T-helper 17 cell (primary cell): ENCODE measurements at places on chromosomes 5 and 9. TPM values are rescaled to one million over a fixed set of nuclear protein-coding genes. Genes with fewer than 3 reads are reported as not detected.
A peak's percentile ranks its signal among the peaks of the same experiment; 100 is the strongest.

DNA sequence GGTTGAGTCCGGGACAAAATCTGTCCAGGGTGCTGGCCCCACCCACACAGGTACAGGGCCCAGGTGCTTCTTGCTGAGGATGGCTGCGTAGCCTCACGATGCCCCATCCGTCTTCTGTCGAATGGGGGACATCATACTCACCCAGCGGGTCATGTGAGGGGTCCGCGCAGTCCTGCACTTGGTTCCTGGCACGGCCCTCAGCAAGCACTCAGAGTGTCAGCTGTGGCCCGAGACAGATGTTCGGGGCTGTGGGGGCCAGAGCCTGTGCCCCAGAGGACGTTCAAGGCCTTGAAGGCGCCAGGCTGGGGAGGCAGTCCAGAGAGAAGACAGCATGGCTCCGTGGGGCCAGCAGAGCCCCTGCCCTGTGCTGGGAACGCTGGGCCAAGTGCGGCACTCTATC, 27.8 kb downstream of the NR5A1 start:
- DNase-seq = no peak

DNA sequence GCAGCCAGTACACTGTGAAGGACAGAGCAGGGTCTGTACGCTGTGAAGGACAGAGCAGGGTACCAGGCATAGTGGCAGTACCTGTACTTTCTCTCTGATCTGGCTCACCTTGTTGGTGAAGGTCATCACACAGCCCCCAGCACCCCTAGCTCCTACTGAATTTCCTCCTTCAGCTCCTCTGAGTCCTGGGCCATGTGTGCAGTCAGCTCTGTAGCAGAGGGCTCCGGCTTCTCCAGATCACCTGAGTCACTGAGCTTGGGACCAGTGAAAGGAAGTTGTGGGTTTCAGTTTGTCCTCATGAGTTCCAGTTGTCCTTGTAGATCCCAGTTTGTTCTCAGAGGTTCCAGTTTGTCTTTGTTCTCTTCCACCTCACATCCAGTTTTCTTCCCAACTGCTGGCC, 5.5 kb downstream of the NUDT2 start:
- DNase-seq = no peak

DNA sequence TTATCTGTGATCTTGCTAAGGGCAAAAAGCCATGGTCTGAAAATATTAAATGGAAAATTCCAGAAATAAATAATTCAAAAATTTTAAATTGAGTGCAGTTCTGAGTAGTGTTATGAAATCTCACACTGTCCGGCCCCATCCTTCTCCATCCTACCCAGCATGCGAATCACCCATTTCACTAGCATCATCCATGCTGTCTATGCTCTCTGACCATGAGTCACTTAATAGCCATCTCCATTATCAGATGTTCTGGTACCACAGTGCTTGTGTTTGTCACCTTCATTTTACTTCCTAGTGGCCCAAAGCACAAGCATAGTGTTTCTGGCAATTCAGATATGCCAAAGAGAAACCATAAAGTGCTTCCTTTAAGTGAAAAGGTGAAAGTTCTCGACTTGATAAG, 63.3 kb upstream of the SMC5 start:
- no peak for DNase-seq

SRP19 gene
- total RNA-seq = 43.0 TPM

GRCh38 chr5:133409210-133409674, 203.1 kb downstream of the FSTL4 start:
- no peak for DNase-seq

DNA sequence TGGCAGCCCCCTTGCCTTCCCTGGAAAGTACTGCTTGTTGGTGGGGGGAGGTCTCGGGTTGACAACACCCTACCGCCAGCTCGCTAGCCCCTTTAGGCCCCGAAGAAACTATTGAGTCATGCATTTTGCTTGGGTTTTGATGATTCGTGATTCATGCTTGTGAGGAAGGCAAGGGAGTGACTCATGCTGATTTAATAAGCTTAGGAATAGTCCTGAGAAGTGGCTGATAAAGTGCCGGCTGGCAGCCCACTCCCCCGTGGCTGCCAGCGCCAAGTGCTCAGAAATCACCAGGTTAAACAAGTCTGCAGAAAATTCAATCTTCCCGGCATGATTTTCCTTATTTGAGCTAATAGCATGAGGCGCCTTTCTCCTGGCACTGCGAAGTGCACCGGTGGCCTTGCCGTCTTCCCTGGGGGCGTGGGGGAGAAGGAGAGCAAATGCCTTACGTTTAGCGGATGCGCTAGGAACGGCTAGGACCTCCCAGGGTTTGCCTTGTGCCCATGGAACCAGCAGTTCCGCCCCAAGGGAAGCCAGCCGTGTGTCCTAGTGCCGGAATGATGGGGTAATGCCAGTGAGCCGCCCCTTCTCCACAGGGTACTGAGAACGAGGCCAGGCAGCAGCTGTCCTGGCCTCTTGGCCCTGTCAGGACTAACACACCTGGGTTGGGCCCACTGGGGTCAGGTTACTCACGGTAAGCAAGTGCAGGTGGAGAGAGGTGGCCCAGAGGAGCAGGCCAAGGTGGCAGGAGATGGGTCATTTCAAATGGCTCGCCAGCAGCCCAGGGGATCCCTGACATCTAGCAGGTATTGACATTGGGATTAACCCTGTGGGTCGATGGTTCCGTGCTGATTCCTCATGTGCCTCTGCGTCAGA, 151.9 kb downstream of the MACROH2A1 start:
- no peak for DNase-seq

DNA sequence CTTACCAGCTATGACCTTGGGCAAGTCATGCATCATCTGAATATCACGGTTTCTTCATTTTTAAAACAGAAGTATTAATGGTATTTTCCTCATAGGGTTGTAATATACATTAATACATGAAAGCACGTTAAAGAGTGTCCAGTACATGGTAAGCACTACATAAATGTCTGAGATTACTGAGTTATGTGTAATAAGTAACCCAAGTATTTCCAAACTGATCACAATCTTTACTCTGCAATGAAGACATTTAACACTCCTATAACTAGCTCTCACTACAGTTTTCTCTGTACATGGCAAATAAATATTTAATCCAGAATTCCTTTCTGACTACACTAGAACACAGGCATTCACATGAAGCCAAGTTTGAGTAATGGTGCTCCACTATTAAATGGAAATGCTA, 4.0 kb downstream of the GLDC start:
- DNase-seq = no peak

CERCAM gene
- 0.25 TPM for total RNA-seq

PITX1 gene
- total RNA-seq = not detected

LOX gene
- total RNA-seq = not detected

DNA sequence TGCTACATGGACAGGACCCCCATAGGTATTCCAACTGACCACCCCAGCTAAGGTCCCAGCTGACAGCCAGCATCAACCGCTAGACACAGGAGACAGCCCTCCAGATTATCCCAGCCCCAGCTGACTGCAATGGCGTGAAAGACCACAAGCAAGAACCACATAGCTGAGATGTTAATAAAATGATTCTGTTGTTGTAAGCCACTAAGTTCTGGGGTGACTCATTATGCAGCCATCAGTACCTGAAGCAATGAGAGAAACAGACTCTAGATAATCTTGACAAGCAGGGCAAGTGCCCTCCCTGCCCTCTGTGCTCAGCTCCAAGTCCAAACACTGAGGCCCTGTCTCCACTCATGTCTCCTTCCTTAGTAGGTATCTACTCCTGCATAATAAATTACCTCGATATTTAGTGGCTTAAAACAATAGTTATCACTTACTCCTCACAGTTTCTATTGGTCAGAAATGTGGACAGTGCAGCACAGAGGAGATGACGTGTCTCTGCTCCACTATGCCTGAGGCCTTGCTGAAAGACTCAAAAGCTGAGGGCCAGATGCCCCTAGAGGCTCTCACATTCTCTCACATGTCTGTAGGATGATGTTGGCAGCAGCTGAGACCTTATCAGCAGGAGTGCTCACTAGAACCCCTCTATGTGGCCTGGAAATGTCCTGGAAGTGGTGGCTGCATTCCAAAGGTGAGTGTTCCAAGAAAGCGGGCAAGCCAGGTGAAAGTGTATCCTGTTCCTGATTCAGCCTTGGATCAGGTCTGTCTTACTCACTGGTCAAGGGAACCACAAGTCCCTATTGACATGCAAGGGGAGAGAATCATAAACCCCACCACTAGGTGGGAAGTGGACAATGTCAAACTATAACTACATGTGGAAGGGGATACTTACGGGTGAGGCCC, 2.5 kb downstream of the MGAT1 start:
- no peak for DNase-seq

- no peak for DNase-seq
Measured at GRCh38 chr5:39867923-39868322, 443.1 kb upstream of the DAB2 start.

GRCh38 chr5:92912283-92912682, 668.7 kb downstream of the NR2F1-AS1 start:
- DNase-seq = no peak

DNA sequence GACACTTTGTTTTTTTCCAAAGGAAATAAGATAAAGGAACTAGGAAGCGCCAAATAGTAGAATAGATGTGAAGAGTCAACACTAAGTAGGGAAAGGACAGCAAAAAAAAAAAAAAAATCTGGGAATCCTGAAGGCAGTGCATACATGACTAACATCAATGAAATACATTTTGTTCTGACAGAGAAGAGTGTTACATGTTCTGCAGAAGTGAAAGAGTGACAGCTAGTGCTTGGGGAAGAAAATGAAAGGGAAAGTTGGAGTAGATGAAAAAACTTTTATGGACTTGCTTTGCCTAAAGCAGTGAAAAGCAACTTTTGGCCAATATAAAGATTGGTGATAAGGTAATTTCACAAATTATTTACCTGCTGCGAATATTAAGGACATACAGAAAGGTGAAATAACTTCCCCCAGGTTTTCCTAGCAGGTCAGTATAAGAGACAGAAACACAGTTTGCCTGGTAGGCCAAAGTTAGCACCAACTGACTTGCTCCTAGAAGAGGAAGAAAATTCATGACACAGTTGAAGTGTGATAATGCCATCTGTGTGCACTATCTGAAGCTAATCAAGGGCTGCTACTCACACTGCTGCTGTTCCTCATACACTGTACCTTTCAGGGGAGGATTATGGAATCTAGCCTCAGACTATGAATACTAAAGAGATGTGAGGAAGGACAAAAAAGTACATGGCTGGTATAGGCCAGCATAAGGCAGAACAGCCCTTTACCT, 38.6 kb downstream of the RANBP6 start:
- no peak for DNase-seq

DNA sequence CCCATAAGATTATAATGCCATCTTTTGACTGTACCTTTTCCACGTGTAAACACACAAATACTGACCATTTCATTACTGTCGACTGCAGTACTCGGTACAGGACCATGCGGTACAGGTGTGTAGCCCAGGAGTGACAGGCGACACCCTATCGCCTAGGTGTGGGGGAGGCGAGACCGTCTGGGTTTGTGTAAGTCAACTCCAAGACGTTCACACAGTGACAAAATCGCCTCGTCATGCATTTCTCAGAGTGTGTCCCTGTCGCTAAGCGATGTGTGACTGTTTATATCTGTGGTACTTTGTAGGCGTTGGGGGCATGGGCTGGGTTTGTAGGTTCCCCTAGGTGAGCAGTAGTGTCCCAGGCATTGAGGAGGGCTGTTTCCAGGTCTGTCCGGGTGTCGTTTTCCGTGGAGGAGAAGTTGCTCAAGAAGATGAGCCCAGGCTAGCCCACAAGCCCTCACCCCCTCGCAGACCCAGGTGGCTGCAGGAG, 20.3 kb downstream of the NEK6 start:
- DNase-seq = no peak

GRCh38 chr9:101398930-101399642, 435 bp downstream of the ZNF189 start:
- DNase-seq = peak; percentile 6

GRCh38 chr9:75889977-75890471, 449 bp upstream of the PCSK5 start:
- no peak for DNase-seq

CATSPER3 gene
- 0.50 TPM for total RNA-seq

GRCh38 chr5:92927291-92927778, 653.7 kb downstream of the NR2F1-AS1 start:
- no peak for DNase-seq

GNAQ gene
- total RNA-seq = 57.1 TPM

DNA sequence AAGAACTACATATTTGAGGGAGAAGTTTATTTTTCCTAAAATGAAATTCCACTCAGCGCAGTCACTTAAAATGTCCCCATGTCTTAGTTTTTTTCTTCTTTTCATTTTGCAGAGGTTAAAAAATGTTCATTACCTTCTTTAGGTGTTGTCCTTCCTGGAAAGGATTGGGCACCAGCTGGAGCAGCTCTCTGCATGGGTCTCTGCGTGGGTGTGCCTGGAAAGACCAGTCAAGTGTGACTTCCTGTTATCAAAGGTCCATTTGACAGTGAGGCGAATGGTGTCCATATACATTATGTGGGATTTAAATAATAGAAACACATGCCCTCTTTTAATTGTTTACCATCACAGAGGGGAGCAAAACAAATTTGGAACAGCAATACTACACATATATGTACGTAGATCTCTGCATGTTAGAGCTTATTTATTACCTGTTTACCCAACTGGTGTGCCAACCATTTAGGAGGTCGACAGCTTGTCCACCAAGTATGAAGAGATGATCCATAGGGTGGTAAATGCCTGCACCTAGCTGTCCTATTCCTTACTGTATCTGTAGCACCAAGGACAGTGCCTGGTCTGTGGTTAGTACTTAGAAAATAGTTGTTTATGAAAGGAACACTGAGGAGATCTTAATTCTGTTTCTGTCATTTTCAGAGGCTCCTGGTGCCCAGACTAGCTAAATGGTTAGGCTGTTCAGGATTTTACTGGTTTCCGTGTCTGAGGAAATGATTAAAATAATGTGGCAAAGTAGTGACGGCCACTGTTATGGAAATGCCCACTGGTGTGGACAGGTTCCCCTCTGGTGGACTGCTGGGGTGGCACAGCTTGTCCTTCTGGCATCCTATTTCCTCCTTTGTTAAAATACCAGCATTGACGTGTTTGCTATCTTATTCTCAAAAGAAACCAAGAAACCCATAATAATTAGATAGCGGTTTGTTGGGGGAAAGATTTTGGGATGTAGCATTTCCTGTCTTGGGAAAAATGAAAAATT, 200.4 kb downstream of the MAST4 start:
- no peak for DNase-seq

SLC22A4 gene
- not detected for total RNA-seq

DNA sequence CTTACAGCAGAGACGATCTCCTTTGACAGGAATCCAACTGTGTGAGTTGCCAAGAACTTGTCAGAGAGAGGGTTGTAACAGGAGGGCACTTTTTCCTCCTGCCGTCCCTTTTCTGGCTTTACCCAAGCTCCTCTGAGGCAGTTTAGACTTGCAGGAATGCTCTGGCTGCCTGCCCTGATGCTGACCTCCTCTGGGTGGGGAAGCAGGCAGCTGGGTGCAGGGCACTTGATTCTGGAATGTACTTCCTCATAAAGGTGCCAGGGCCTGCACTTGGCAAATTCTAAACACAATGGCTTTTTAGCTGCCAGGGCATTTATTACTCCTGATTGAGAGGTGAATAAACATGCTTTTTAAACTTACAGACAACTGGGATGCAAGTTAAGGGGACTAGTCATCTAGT, 190.4 kb downstream of the EPB41L4A start:
- DNase-seq = no peak
